NCI-H1092 (cell line): ENCODE measurements at places on chromosomes 1 and 21.

DNA sequence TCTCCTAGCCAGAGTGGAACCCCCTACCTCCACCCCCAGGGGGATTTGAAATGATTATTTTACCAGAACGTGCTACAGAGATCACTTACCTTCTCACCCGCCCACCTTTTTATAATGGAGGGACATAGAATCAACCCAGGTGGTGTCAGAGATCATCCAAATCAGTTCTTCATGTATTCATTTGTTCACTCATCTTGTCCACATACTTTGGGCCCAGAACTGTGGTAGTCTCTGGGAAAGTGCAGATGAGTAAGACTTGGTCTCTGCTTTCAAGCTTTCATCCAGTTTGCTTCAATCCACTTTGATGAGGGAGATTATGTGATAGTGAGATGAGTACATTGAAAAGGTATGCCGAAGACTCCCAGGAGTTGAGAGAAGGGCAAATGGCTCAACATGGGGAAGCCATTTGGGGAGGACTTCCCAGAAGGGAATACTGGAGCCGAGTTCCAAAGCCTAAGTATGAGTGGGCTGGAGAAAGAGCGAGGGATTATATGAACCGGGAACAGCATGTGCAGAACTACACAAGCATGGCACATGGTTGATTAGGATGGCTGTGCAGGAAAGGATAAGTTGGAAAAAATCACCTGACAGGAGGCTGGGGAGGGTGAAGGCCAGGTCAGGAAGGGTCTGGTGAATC, 1.9 kb downstream of the FGGY start:
- no peak for DNase-seq

DNA sequence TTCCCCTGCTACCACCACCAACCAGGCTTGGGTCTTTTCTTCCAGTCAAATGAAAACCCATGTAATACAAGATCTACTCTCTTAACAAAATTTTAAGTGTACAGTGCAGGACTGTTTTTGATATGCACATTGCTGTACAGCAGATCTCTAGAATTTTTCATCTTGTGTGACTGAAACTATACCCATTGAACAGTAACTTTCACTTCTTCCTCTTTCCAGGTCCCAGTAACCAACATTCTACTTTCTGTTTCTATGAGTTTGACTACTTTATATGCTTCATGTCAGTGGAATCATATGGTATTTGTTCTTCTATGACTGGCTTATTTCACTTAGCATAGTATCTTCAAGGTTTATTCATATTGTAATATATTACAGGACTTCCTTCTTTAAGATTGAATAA, 45.3 kb upstream of the PLPPR4 start:
- no peak for DNase-seq

GRCh38 chr1:46248122-46248920, 758 bp downstream of the RAD54L start:
- DNase-seq: peak; percentile 8

- no peak for DNase-seq
These were observed 281.2 kb upstream of the ST6GALNAC5 start for GRCh38 chr1:76585980-76586674.

GRCh38 chr1:61322008-61322744, 239.8 kb downstream of the NFIA start:
- DNase-seq: no peak

- no peak for DNase-seq
These were observed 7.5 kb downstream of the CNN3 start for GRCh38 chr1:94919241-94920030.

DNA sequence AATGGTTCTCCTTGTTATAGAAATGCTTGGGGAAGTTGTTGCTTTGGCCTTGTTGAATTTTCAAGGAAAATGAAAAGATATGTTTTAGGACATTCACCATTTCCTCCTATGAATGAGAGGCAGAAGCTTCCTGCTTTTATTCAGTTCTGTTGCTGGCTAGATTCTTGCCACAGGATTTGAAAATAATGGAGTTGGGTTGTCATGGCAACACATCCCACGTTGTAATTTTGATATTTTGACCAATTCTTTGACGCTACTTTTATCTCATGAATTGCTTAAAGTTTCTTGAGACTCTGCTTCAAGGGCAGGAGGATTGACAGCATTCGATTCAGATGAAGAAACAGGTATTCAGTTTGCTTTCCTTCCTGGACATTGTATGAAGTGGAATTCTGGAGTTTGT, 331.5 kb downstream of the PRDM2 start:
- no peak for DNase-seq

DNA sequence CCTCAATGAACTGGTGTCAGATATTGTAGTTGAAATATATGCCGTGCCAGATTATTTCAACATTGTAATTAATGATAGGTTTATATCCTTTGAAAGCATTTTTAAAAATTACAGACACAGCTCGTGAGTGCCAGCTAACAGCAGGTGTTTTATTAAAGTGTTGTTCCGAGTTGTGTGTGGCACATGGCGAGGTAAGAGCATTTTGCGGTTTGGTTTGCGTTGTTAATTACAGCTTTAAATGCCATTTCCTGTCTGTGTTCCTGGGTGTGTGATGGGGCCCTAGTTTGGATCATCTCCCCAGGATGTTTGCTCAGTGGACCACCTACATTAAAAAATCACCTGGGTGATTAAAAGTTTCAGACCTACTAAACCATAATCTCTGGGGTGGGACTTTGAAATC, 97.4 kb downstream of the PRDM2 start:
- DNase-seq: no peak

- no peak for DNase-seq
These were observed 89.6 kb downstream of the C1orf94 start for GRCh38 chr1:34266127-34266951.

- no peak for DNase-seq
These were observed 483.0 kb downstream of the NCAM2 start for GRCh38 chr21:21481239-21481638.
